ENCODE measurements at places on chromosomes 13 and 19.

- DNase-seq = no peak
These were observed 18.1 kb downstream of the TSKS start for GRCh38 chr19:49744946-49745381.

- DNase-seq = no peak
These were observed 134.5 kb downstream of the PTPRS start for GRCh38 chr19:5205937-5206750.

DNA sequence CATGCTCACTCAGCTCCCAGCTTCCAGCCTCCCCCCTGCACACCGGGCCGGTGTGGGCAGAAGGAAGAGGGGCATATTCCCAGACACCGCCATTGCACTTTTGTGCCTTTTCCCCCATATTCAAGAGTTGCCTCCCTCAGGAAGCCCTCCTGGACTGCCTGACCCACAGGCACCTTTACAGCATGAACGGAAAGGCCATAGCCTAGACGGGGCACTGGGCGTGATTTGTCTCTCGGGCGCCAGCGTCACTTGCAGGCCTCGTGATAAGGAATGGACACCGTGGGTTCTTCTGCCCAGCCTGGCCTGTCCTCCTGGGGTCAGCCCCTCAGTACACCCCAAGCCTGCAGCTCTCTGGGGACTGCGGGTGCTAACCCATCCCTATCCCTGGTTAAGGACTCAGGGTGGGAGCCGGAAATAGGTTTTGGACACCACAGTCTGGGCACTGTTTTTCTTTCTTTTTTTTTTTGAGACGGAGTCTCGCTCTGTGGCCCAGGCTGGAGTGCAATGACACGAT lies 933 bp upstream of the UQCR11 start:
- DNase-seq = no peak

GRCh38 chr19:4976401-4977298 lies 7.7 kb downstream of the KDM4B start:
- no peak for DNase-seq

GRCh38 chr13:51643882-51644281 lies 59.6 kb downstream of the WDFY2 start:
- no peak for DNase-seq

DNA sequence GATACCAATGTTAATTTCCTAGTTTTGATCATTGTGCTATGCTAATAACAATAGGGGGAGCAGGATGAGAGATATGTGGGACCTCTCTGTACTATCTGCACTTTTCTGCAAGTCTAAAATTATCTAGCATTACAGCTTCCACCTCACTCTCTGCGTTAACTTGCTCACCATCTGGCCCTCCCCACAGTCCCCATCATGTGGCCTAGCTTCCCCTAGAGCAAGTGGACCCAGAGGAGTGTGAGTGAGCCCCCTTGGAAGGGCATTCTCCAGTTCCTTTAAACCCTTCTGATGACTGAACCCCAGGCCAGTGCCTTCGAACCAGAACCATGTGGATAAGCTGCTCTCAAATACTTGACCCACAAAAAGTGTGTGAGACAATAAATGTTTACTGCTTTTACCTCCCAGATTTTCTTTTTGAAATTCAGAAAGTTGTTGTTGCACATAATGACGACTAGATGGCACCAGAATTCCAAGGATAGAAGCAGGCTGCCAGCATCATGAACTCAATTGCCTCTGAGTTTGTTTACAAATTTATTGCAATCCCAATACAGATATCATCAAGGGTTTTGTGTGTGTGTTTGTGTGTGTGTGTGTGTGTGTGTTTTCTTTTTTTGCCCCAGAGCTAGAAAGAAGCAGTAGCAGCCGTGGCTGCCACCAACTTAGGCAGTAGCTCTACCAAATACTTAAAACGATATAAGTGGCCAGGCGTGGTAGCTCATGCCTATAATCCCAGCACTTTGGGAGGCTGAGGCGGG lies 49.0 kb upstream of the ZNF780A start:
- no peak for DNase-seq

DNA sequence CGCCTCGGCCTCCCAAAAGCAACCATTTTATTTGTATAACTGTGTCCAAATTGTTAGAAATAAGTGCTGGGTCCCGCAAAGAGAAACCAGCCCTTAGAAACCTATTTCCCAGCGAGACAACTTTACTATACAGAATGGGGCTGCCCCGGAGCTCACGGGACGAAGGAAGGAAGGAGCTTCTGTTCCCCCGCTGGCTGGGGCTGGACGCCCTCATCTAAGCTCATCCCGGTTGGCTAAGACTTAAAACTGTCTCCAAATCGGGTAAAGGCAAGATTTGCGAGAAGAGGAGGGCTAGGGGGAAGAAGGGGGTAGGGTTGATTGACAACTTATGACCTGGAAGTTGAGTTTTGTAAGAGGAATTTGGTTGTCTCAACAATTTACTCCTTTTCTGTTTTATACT lies 12.3 kb upstream of the BSG start:
- no peak for DNase-seq

- no peak for DNase-seq
These were observed 188.6 kb downstream of the TEX29 start for GRCh38 chr13:111508902-111509509.

GRCh38 chr13:75633285-75633684 lies 2.8 kb upstream of the LMO7 start:
- no peak for DNase-seq

DNA sequence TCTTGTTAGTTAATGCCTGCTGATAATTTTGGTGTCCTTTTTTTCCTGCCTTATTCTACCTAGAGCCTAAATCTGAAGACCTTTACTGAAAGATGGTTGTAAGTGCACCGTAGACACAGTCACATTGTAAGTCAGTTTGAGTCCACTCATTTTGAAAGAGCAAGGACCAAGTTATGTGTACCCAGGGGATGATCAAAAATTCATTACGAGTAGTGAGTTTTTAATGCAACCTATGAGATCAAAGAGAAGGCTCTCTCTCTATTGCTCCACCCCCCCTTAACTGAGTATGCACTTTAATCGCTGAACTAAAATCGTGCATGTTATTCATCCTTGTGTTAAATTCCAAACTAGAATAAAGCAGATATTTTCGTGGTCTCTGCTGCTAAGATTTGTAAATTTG lies 1.8 kb downstream of the RAP2A start:
- no peak for DNase-seq

GRCh38 chr19:20968092-20968491 lies 45.0 kb downstream of the ZNF85 start:
- no peak for DNase-seq

- peak; percentile 94 for DNase-seq
These were observed 7.5 kb upstream of the LRFN1 start for GRCh38 chr19:39328046-39328705.

GRCh38 chr19:34722353-34722752 lies 11.7 kb upstream of the ZNF181 start:
- DNase-seq = no peak

GRCh38 chr13:73075546-73075945 lies 16.7 kb downstream of the KLF5 start:
- DNase-seq = no peak

GRCh38 chr19:28608292-28608691 lies 604.7 kb downstream of the UQCRFS1 start:
- no peak for DNase-seq

DNA sequence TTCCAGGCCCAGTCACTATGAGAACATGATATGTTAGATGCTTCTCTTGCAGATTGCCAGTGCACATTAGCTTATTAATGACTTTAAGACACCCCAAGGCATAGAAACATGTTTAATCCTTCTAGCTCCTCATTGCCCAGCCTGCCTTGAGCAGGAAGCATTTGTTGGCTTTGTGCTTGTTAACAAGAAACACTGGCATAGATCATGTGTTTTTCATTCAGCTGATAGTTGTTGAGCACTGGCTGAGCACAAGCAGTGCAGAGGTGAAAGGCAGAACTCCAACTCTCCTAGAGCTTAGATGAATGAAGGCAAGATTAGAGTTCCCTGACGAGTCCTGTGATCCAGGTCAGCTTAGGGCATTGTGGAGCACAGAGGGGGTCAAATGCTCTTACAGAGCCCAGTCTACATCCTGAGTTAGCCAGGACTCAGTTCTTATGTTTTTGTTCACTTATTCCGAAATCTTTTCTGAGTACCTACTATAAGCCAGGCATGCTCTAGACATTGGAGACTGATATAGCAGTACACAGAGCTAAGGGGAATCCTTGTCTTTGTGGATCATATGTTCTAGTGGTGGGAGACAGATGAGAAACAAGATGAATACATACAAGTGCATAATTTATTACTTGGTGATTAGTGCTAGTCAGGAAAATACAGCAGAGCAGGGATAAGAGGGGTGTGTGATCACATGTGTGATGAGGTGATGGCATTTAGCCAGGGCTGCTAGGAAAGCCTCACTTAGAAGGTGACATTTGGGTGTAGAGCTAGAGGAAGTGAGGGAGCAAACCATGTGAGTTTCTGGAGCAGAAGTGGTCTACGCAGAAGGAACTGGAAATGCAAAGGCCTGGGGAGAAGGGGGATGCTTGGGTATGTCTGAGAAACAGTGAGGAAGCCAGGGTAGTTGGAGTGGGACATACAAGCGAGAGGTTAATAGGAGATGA lies 101.2 kb downstream of the WASF3 start:
- no peak for DNase-seq

- DNase-seq = no peak
These were observed 37.7 kb downstream of the DLEU7 start for GRCh38 chr13:50805805-50806204.

- DNase-seq = no peak
These were observed 500.9 kb downstream of the MYO16 start for GRCh38 chr13:109130093-109130835.

All from activated T-cell treated with anti-CD3 and anti-CD28 coated beads, Interleukin-2, amount 50 U/mL, for 48 hours (primary cell).